Myometrial cell (primary cell): ENCODE measurements at places on chromosomes 11 and 22. TPM values are rescaled to one million over a fixed set of nuclear protein-coding genes. Genes with fewer than 3 reads are reported as not detected.

The CCDC87 gene
- total RNA-seq = under 0.01 and 0.35 TPM in 2 replicates

The PDXP gene
- 9.5 and 11.7 TPM in 2 replicates for total RNA-seq

The TBX10 gene
- not detected in 2 replicates for total RNA-seq

The CCDC157 gene
- 6.3 and 8.3 TPM in 2 replicates for total RNA-seq

The OR51B4 gene
- not detected in 2 replicates for total RNA-seq

The SHANK2 gene
- 0.58 and 1.1 TPM in 2 replicates for total RNA-seq

The SERPIND1 gene
- 0.29 and 0.71 TPM in 2 replicates for total RNA-seq

The TTC28 gene
- total RNA-seq = 7.8 and 14.9 TPM in 2 replicates

The GNAZ gene
- 0.58 and 0.71 TPM in 2 replicates for total RNA-seq

The RFPL2 gene
- not detected in 2 replicates for total RNA-seq

The TIGD3 gene
- not detected in 2 replicates for total RNA-seq

The CCDC89 gene
- 2.3 and 4.8 TPM in 2 replicates for total RNA-seq

The DDI1 gene
- total RNA-seq = not detected in 2 replicates

The IGSF9B gene
- not detected in 2 replicates for total RNA-seq

The CD248 gene
- total RNA-seq = 93.4 and 98.0 TPM in 2 replicates

The ST14 gene
- not detected in 2 replicates for total RNA-seq

The OR6T1 gene
- total RNA-seq = not detected in 2 replicates

The MAPK8IP2 gene
- total RNA-seq = under 0.01 TPM in 2 replicates

The FBLN1 gene
- 210 and 225 TPM in 2 replicates for total RNA-seq

The SHISAL1 gene
- 0.71 and 0.86 TPM in 2 replicates for total RNA-seq

The NPAS4 gene
- not detected in 2 replicates for total RNA-seq

The TTC36 gene
- total RNA-seq = not detected in 2 replicates

The ACR gene
- total RNA-seq = not detected in 2 replicates

The B4GALNT4 gene
- 1.2 and 2.0 TPM in 2 replicates for total RNA-seq

The SLC22A25 gene
- total RNA-seq = not detected in 2 replicates

The CARNS1 gene
- total RNA-seq = 0.86 TPM in 1 of 2 replicates, not detected in the other

The RASL10A gene
- total RNA-seq = not detected in 2 replicates

The CTSC gene
- 314 and 340 TPM in 2 replicates for total RNA-seq

The ZBED5 gene
- total RNA-seq = 21.6 and 21.8 TPM in 2 replicates

The OTOG gene
- not detected in 2 replicates for total RNA-seq

The PLAAT5 gene
- not detected in 2 replicates for total RNA-seq

The OR4A16 gene
- not detected in 2 replicates for total RNA-seq

The SIRT3 gene
- total RNA-seq = 8.5 and 13.8 TPM in 2 replicates
